Immature natural killer cell (primary cell): ENCODE measurements at places on chromosomes 12 and 14.

DNA sequence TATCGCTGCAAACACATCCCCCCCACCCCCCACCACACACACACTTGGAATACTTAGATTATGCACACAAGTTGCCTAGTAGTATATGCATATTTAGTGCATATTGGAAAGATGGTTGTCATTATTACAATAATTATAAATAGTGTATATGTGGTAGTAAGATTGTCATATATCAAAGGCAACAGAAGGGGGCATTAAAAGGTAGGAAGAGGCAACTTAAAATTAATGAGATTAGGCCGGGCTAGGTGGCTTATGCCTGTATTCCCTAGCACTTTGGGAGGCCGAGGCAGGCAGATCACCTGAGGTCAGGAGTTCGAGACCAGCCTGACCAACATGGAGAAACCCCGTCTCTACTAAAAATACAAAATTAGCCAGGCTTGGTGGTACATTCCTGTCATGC, 52.1 kb downstream of the GSC start:
- DNase-seq = no peak

- DNase-seq = no peak
Observed at GRCh38 chr12:13209436-13210235, 13.1 kb downstream of the EMP1 start.

DNA sequence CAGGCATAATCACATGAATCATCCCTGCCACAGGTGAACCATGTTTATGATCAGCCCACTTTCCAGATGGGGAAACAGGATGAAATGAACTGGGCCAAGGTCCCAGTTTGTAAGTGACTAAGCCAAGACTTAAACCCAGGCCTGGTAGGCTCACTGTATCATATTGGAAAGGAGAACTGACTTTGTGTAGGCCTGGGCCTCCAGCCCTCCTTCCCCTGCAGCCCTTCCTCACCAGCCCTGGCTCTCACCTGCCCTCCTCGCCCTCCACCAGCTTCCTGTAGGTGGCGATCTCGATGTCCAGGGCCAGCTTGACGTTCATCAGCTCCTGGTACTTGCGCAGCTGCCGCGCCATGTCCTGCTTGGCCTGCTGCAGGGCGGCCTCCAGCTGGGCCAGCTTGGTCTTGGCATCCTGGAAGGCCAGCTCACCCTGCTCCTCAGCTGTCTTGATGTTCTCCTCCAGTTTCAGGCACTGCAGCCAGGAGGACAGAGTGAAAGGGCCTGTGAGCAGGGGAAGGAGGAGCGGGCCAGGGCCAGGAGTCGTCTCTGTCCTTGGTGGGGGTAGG, 19.8 kb downstream of the KRT80 start:
- no peak for DNase-seq

DNA sequence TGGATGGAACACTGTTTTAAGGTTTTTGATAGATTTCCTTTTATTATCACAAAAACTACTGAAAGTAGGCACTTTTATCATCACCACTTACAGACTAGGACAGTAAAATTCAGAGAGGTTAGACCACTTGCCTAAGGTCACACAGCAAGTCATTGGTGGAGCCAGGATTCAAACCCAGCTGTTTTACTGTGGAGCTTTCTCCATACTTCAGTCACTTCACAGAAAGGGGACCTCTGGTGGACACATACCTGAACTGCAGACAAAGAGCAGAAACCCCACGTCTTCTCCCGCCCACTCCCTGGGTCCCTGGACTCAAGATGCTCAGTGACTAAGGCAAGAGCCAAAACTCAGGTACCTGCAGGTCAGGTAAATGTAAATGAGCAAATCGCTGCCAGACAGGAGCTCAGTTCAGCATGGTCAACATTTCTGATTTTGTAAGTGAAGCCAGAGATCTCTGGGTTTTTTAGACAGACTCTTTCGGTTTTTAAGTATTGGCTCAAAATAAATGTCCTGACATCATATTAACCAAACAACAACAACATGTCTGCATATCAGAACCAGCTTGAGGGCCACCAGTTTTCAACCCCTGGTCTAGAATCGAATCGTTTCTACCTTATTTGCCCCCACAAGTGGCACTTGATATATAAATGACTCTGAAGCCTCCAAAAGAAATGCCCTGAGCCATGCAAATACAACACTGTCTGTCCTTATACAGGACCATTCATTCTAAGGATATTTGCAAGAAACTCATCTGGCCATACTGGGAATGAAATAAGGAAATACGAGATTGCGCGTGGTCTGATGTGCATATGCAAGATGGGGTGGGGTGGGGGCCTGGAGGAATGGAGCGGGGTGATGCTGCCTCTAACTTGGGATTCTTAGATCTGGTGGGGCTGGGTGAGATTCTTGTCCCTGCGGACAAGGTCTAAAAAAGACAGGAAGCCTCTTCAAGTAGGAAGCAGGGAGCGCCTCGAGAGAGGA, 110.9 kb downstream of the KSR2 start:
- no peak for DNase-seq

- no peak for DNase-seq
Observed at GRCh38 chr14:81400852-81401251, 728 bp upstream of the STON2 start.

DNA sequence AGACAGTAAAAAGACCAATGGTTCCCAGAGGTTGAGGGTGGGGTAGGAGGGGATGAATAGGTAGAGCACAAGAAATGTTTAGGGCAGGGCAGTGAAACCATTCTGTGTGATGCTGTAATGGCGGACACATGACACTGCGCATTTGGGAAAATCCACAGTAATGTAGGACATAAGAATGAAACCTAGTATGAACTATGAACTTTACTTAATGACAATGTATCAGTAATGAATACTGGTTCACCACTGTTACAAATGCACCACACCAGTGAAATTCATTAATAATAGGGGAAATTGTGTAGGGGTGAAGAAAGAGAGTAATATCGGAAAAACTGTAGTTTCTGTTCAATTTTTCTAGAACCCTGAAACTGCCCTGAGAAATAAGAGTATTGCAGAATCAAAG, 5.6 kb downstream of the ERH start:
- DNase-seq = no peak

GRCh38 chr12:10759657-10760056, 36.5 kb upstream of the YBX3 start:
- no peak for DNase-seq

GRCh38 chr12:40834321-40834720, 142.1 kb downstream of the CNTN1 start:
- DNase-seq = no peak

GRCh38 chr14:90641615-90642243, 174.5 kb downstream of the TTC7B start:
- DNase-seq = no peak

GRCh38 chr14:60721326-60722106, 2.6 kb downstream of the SIX4 start:
- DNase-seq = peak; percentile 27

DNA sequence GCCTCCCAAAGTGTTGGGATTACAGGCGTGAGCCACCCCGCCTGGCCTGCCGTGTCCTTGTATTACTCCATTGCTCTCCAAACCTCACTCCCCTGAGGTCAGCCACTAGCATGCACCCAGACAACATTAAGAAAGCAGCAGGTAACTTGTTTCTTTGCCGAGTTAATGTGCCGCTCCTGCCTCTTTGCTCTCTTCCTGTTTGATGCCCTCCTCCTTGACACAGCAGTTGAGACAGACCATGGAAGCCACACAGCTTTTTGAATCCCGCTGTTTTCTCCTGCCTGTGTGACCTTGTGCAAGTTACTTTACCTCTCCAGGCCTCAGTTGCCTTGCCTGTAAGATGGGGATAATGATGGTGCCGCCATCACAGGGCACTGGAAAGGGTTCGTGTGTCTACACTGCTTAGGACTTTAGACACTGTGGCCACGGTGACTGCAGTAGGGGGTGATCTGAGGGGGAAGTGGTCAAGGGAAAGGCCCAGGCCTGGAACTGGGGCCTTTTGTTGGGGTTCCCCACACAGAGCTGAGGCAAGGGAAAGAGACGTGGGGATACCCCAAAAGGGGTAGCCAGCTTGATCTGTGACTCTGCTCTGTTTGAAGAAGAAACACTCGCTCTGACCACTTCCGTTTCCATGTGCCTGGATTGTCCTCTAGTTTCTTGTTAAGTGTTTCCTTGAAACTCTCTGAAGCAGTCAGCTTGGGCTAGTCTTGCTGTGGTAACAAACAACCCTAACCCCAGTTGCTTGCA, 69.3 kb downstream of the RIN3 start:
- DNase-seq = peak; percentile 67

- DNase-seq = no peak
Observed at GRCh38 chr14:74863274-74863673, 12.7 kb downstream of the PROX2 start.

GRCh38 chr12:96085475-96085874, 50.1 kb upstream of the LTA4H start:
- DNase-seq = no peak

- no peak for DNase-seq
Observed at GRCh38 chr14:99600232-99600888, 3.6 kb downstream of the CCDC85C start.

DNA sequence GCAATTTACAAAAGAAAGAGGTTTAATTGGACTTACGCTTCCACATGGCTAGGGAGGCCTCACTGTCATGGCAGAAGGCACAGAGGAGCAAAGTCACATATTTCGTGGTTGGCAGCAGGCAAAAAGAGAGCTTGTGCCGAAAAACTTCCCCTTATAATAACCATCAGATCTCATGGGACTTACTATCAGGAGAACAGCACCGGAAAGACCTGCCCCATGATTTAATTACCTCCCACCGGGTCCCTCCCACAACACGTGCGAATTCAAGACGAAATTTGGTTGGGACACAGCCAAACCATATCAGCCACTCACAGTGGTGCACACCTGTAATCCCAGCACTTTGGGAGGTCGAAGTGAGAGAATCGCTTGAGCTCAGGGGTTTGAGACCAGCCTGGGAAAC, 68.5 kb downstream of the FBXL14 start:
- no peak for DNase-seq

GRCh38 chr12:10365696-10366405, 24.0 kb downstream of the KLRK1 start:
- DNase-seq = no peak

DNA sequence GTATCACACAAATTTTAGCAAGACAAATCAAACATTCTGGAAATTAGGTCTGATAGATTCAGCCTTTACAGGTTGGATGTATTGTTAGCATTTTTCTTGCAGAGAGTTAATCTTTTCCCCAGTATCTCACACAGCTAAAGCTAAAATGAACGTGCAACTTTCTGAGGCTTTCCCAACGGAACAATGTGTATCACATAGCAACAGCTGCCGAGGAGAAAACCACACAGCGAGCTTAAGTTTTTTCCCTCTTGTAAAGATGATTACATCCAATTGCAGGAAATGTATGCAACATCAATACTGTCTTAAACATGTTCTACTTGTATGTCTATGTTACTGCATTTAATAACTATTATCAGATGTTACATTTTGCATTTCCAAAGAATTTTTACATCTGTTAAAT, 182.2 kb downstream of the CCDC59 start:
- no peak for DNase-seq

DNA sequence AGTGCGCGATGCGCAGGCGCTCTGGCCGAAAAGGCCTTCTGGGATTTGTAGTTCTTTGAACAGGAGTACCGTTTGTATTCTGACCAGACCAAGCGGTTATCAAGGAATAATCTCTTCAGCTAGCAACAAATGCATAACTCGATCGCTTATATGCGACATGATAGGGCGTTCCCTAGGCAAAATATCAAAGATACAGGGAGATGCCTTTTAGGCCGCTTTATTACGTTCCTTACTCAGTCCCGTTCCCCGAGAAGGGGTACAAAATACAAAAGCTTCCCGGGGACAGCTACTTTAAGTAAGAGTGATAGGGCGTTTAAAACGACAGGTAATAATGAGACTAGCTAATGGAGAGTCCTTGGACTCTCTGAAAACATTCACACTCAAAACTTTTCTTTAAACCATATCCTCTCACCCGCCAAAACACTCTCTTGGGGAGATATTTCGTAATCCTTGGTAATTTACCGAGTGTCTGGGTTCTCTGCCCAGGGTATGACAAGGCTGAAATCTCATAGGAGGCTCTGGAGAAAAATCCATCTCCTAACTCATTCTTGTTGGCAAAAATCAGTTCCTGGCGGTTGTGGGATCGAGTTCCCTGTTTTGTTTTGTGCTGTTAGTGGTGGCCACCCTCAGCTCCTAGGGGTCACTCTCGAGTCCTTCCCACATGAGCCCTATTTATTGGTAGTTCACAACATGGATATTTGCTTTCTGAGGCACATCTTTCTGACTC, 412 bp upstream of the SNW1 start:
- no peak for DNase-seq

- no peak for DNase-seq
Observed at GRCh38 chr12:22971247-22971646, 346.3 kb downstream of the ETNK1 start.

- no peak for DNase-seq
Observed at GRCh38 chr12:22899184-22899583, 274.2 kb downstream of the ETNK1 start.

- DNase-seq = no peak
Observed at GRCh38 chr14:37195327-37195726, 2.4 kb upstream of the MIPOL1 start.

GRCh38 chr12:94158666-94159065, 10.3 kb downstream of the PLXNC1 start:
- no peak for DNase-seq

DNA sequence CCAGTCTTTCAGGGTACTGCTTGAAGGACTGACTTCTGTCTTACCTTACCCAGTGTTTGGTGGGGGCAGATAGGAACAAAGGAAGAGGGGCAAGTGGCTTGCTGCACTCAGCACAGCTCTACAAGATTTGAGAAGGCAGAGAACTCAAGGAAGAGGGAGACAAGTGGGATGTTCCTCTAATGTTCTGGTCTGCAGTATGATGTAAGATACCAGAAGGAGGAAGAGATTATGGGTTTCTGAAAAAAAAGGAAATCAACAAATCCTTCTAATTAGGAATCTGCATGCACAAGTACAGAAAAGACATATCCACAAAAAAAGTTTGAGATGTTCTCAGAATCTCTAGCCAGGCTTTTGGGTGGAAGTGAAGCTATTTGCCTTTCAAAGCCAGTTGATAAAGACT, 37.1 kb downstream of the USP15 start:
- DNase-seq = no peak

- DNase-seq = no peak
Observed at GRCh38 chr14:79740066-79740601, 471.2 kb downstream of the DIO2 start.

GRCh38 chr12:124147575-124147974, 147.3 kb upstream of the RFLNA start:
- DNase-seq = no peak

DNA sequence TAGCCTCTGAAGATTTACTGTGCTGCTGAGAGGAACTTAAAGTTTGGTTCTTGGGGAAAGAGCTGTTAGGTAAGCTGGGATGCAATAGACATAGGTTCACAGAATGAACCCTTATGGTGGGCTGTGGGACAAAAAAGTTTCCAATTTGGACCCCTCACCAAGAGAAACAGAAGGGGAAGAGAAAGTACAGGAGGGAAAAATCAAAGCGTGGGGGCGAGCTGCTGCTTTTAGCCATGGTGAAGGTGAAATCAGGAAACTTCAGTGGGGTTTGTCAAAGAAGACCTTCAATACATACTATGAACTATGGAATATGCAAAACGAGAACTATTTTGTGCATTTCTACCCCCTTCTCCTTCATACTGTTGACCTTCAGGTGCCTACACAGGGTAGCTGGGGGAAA, 10.6 kb upstream of the NINJ2 start:
- DNase-seq = no peak

- DNase-seq = no peak
Observed at GRCh38 chr12:48008950-48009349, 4.7 kb upstream of the COL2A1 start.

- DNase-seq = no peak
Observed at GRCh38 chr12:12024911-12025682, 45.6 kb upstream of the BCL2L14 start.

GRCh38 chr12:81150382-81150781, 72.5 kb downstream of the ACSS3 start:
- no peak for DNase-seq
